Dermis microvascular lymphatic vessel endothelial cell (primary cell): ENCODE measurements at places on chromosomes 11 and 22. TPM values are rescaled to one million over a fixed set of nuclear protein-coding genes. Genes with fewer than 3 reads are reported as not detected.

ESRRA gene
- 42.0 and 56.0 TPM in 2 replicates for total RNA-seq

- DNase-seq = no peak
Measured at GRCh38 chr22:19440411-19441195, 6.9 kb downstream of the C22orf39 start.

TRIM22 gene
- 60.6 and 85.6 TPM in 2 replicates for total RNA-seq

MS4A7 gene
- total RNA-seq = not detected in 2 replicates

GRCh38 chr11:61889831-61890230 lies 1.5 kb downstream of the FADS3 start:
- DNase-seq = no peak

DNA sequence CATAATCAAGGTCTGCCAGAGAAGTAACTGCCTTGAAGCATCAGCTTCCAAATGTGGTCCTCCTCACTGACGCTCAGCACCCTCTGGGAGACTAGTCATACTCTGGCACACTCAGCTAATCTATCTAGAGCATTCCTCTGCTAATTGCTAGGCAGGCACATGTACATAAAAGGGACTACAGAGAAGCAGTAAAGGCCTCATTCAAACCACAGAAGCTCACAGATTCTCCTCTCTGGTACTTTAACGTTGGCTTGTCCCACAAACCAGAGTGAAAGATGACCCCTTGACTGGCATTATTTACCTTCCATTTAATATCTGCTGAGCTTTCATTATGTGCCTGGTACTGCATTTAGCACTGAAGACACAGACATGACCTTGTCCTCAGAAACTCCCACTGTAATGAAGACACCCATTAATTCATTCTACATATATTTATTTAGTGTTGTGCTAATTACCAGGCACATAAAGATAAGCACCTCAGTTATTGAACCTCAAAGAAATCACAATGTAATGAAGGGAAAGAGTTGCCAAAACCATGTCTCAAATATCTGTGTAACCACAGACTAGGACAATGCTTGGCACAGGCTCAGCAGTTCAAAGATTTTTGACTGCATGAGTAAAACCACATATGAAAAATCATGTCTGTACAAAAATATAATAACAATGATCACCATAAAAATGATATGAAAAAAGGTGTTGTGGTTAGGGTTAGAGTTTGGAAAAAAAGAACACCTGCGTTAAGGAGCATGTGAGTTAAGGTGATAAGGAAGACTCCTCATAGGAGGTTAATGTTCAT lies 550.4 kb downstream of the DLG2 start:
- DNase-seq = no peak

MN1 gene
- total RNA-seq = 0.13 and 0.25 TPM in 2 replicates

DNA sequence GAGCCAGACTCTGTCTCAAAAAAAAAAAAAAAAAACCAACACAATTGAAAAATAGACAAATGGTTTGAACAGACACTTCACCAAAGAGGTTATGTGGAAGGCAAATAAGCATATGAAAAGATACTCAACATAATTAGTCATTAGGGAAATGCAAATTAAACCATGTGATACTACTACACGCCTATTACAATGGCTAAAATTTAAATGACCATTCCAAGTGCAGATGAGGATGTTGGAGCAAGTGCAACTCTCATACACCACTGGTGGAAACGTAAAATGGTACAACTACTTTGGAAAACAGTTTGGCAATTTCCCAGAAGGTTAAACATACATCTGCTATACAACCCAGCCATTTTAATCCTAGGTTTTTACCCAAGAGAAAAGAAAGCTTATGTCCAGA lies 24.3 kb downstream of the EIF4ENIF1 start:
- no peak for DNase-seq

DNA sequence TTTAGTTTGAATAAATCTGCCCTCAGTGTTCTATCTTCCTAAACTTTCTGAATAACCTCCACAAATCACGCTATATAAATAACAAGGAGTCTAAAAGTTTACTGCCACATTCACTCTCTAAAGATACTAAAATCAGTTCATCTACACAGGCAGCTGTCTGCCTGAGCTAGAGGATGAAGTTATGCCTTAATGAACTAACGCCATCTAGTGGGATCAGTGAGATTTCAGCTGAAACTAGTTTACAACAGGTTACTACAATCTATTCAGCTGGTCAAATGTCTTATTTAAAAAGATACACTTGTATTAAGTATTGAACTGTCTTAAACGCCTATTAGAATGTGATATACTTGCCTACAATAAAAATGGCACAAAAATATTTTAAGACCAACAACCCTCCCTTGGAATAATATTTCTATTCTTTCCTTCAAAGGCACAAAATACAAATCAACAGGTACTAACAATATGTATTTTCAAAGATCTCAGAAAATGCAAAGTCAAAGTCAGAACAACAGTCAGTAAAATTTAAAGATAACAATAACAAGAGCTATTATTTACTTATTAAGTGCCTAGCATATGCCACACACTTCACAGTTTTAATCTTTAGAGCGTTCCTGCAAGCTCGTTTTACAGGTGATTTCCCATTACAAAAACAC lies 84.1 kb downstream of the LARGE2 start:
- DNase-seq = peak; percentile 78

GRCh38 chr11:115360186-115360824 lies 143.9 kb downstream of the CADM1 start:
- DNase-seq = no peak

GRCh38 chr11:11732116-11732515 lies 109.7 kb upstream of the USP47 start:
- DNase-seq = no peak

FIBIN gene
- not detected in 2 replicates for total RNA-seq

DNA sequence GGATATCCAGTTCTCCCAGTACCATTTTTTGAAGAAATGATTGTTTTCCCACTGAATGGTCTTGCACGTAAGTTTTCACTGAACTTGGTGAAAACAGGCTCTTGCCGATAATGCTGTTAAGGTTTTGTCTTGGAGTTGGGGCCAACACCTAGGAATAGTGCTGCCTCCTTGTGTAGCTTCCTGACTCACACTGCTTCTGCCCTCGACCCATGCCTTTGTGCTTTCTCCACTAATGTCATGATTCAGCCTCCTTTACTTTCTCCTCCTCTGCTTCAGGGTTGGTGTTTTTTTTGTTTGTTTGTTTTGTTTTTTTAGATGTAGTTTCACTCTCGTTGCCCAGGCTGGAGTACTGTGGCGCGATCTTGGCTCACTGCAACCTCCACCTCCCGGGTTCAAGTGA lies 30.2 kb downstream of the SLC5A1 start:
- DNase-seq = no peak

DNA sequence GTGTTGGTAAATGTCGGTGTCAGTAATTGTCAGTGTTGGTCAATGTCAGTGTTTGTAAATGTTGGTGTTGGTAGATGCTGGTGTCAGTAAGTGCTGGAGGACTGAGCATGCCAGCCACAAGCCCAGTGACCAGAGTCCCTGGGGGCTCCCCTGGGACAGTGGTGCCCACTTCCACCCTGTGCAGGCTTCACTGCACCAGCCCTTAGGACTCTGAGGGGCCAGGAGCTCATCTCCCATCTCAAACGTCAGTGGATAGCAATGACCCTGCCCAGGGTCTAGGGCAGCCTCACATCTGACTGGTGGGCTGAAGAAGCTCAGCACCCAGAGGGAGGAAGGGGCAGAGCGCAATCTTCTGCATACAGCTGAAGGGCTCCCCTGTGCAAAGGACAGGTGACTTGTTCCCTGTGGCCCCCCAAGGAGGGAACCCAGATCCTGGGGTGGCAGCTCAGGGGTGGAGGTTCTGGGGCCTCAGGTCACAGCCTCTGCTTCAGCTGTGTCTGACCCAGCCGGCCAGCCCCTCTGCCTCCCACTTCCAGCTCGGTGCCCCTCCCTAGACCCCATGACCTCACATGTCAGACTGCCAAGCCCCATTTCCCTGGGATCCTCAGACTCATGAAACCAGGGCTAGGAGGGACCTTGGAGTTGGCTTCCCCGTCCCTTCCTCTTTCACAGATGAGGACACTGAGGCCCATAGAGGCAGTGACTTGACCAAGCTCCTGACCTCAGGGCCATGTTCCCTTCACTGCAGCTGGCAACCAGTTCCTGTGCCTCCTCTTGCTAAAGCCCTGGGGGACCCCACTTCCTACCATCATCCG lies 138.4 kb downstream of the CRYBB2 start:
- DNase-seq = no peak

GDPD4 gene
- total RNA-seq = not detected in 2 replicates

- no peak for DNase-seq
Measured at GRCh38 chr11:130180491-130180890, 20.9 kb downstream of the ST14 start.

DNA sequence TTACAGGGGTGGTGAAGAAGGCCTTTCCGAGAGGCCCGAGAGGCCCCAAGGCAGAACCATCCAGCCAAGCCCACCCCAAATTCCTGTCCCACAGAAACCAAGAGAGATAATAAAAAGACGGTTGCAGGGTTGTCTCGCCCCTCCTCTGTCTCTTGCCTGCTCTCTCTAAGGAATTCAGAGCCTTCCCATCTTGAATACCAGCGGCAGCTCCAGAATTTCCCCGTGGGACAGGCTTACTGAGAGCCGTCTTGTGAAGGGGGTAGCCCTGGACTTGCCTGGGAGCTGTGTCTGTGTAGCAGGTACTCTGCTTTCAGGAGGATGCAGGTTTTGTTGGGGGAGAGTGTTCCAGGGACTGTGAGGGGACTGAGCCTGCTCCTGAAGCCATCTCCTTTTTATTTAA lies 9.6 kb upstream of the EIF3D start:
- no peak for DNase-seq

GRCh38 chr22:26617271-26618199 lies at the start of gene CRYBB1:
TSS of gene CRYBB1 (minus strand) at chr22:26618027. CDS start at chr22:26616319, 1,708 bp downstream.
- DNase-seq = no peak

DNA sequence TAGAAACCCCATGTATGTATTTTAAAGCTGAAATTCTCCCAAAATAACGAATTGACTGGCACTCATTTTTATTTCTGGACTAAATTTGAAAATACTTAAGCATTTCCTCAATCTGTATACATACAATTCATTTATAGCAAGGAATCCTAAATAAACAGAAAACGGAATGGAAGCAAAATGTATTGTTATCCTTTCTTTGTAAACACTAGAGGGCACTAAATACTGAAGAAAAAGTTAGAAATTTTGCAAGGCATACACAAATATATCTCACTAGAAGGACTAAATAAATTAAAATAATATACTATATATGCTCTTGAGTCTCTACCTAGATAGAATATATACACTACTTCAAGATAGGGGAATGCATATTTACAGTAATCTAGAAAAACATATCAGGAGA lies 23.1 kb upstream of the ANO5 start:
- DNase-seq = no peak

GRCh38 chr11:19890308-19890707 lies 177.7 kb downstream of the NAV2 start:
- DNase-seq = peak; percentile 14

DNA sequence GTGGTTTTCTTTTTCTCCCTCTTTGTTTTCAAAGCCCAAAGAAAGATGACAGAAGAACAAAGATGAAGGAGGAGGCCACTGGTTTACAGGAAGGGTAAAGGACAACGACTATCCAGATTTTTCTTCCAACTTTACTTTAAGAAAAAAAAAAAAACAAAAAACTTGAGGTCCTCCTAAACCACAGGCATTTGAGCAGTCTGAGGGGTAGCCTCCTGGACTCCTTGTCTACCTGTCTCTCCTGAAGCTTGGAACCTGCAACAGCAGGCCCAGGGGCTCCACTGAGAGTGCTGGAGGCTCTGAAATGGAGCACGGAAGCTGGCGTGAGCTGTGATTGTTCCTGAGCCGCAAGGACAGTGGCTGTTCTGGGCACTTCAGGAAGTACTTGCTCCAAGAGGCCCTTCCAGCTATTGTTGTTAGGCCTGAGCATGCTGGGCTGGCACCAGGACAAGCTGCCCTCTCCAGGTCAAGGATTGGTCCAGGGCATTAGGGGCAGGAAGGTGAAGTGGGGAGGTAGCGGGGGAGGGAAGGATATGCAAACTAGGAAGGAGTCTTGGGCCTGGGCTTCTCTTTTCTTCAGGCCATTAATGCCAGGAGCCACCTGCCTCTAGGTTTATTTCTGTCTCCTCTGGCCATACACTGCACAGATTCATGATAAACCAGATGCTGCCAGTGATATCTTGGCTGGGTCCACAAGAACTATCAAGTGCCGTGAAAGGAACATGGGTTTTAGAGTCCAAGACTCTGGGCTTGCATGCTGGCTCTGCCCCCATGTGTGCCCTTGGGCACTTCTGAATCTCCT lies 147.3 kb downstream of the CCDC34 start:
- DNase-seq = peak; percentile 9

XKR3 gene
- not detected in 2 replicates for total RNA-seq

GRCh38 chr11:32893343-32894148 lies 935 bp downstream of the QSER1 start:
- DNase-seq = peak; percentile 62

SMTNL1 gene
- not detected in 2 replicates for total RNA-seq

MMP10 gene
- total RNA-seq = 3.5 and 10.1 TPM in 2 replicates

GLYAT gene
- total RNA-seq = not detected in 2 replicates

DNA sequence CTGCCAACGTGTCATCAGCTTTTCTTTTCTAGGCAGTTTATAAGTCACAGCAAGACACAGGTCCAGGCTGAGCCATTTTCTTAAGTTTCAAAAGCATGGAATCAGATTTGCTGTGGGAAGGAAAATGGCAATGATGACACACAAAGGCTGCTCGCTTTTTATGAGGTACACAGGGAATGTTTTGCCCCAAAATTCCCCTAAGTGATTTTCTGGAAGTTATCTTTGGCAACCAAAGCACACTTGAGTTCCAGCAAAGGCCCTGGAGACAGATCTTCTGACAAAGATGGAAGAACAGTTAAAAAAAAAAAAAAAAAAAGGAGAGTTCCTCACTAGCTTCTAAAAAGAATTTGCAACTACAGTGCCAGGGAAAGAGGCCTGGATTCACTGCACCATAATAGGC lies 260.8 kb downstream of the LARGE1 start:
- no peak for DNase-seq

NXPE4 gene
- total RNA-seq = not detected in 2 replicates

- DNase-seq = no peak
Measured at GRCh38 chr11:46661836-46662235, 38.6 kb downstream of the ARHGAP1 start.

MMP12 gene
- not detected in 2 replicates for total RNA-seq

ST14 gene
- total RNA-seq = under 0.01 and 0.13 TPM in 2 replicates

RRP8 gene
- total RNA-seq = 8.1 and 9.2 TPM in 2 replicates

TALDO1 gene
- total RNA-seq = 112 and 113 TPM in 2 replicates

OR52I1 gene
- not detected in 2 replicates for total RNA-seq

LUZP2 gene
- total RNA-seq = not detected in 2 replicates

CABP4 gene
- 0.89 and 1.5 TPM in 2 replicates for total RNA-seq

EHBP1L1 gene
- 2.5 and 4.7 TPM in 2 replicates for total RNA-seq

GRCh38 chr11:6629892-6630631 lies 10.8 kb upstream of the TPP1 start:
- DNase-seq = no peak

DNA sequence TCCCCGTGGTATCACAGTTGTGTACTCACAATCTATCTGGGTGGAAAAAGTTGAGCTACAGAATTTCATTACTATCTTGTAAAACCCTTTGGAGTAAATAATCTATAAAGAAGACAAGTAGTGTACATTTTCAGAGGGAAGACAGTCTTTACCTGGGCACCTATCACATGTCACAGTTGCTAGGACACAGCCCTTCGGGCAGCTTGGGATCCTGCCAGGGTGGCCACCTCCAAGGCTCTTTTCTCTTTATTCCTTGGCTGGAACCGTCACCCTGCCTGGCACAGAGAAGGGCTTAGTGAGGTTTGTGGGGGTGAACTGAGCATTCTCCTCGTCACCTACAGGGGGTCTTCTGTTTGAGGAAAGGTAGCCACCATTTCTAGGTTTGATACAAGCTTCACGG lies 23.6 kb downstream of the LRRC74B start:
- no peak for DNase-seq
